Ecto neural progenitor cell (in vitro differentiated cells): ENCODE measurements at places on chromosomes 4 and X.

- no peak for DNase-seq
These were observed 671 bp upstream of the FHIP1A start for GRCh38 chr4:151408380-151408629.

GRCh38 chr4:52979020-52979419, 116.9 kb downstream of the RASL11B start:
- DNase-seq = no peak

DNA sequence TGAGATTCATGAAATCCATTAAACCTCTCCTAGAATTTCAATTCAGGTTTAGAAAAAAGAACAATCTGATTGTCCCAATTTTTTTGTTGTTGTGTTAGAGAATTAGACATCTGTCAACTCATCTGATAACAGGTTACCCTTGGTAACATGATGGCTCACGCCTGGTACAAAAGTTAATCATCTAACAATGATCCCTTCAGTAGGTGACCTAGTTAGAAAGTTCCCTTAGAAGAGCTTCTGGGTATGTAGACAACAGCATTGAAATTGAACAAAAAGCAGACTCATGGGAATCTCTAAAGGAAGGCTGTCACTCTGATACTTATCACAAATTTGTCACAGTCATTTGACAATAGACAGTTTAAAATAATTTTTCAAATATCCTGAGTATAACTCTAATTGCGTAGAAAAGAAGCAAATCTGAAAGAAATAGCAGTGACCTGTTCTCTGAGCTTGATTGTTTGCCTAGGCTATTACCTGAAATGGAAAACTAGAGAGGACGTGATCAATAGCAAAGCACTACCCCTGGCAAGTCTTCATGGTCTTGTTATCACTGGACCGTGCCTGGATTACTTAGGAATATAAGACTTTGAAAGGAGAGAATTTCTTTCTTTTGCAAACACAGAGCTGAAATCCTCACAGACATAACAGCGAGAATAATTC, 880.4 kb upstream of the AGA start:
- DNase-seq = no peak

DNA sequence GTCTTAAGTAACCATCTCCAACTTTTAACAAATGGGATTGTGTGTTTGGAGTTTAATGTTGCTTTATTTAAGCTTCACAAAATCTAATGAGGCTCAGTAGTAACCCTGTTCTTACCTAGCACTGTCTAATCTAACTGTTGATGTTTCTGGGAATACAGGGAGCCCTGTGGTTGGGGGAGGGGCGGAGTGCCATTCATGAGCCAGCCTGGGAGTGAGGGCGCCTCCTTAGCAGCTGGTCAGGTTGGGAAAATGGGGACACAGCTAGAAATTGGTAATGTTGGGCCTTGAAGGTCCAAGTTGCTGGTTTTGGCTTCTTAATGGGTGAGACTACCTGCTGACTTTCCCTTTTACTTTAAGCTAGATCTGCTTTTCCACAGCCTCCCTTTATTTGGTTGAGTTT, 22.9 kb upstream of the TADA2B start:
- DNase-seq = no peak

DNA sequence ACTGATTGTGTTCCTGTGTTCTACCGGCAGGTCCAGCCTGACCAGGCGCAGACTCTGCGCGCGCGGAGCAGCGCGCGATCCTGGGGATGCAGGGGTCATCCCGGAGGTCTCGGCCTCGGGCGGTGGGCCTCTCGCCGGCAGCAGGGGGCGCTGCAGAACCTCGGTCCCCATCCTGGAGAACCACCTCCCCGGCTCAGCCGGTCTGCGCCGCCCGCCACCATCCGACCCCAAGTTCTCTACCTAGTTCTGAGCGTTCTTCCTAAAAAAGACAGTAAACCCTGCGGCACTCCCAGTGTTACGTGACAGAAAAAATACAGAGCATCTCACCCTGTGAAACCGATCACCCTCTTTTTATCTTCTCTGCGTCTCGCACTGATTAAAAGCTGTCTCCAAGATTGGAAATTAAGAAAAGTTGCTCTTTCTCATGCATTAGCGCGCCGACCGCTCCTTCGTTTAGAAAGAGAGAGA, 1.6 kb downstream of the TRPC3 start:
- peak; percentile 95 for DNase-seq

DNA sequence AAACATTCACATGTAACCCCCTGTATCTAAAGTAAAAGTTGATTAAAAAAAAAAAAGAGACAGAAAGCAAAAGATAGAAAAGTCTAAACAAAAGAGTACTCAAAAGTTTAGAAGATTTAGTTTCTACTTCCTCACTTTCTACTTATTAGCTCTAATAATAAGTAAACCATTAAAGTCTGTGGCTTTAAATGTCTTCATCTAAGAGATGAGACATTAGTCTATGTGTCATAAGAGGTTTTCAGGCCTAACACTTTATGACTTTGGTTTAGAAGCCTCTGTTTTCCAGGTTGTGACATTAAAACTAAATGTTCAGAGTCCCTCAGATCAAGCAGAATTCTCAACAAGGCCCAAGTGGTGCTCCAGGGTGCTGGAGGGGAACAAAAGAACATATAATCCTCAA, 42.2 kb upstream of the GUCY1A1 start:
- DNase-seq = no peak

DNA sequence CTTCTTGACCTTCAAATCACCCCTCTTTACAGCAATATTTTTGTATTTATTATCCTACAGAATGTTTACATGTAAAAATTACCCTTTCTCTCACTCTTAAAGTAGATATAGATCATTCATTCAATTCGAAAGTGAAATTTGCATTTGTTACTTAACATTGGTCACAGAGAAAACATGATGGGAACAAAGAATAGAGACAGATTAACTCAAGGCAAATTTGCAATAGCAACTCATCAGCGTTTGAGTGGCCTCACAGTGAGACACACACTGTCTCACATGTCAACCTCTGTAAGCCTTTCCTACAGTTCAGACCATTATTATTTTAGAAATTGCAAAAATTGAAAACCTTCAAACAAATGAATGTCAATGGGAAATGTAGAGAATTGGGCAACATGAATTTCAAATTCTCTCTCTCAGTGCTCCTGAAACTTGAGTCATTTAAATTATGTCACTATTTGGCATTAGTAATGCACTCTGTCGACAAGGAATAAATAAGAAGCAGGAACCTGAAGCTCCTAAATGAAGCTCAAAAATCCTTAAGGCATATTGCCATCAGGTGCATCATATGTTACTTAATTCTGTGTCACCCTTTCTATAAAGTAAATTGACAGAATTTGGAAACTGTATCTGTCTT, 148.3 kb upstream of the ANXA10 start:
- DNase-seq = no peak

- no peak for DNase-seq
These were observed 7.5 kb downstream of the FHDC1 start for GRCh38 chr4:152943672-152944071.

- DNase-seq = peak; percentile 55
These were observed 15.0 kb downstream of the BRCC3 start for GRCh38 chrX:155086202-155086840.

DNA sequence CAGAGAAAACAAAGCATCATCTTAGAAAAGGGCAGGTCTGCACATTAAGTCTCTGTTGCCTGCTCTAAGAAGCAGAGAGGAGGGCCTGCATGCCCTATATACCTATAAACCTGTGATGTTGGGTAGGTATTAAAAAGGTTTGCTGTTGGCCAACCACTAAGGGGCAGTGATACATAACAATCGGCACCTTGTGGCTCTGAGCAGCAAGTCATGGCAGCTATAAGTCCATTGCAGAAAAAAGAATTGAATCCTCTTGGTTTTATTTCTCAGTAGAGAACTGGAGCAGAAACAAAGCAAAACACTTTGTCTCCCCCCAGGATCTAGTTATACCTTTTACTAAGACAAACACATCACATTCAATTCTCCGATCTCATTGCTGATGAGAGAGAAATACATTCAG, 1364.4 kb downstream of the STIM2 start:
- DNase-seq = no peak

DNA sequence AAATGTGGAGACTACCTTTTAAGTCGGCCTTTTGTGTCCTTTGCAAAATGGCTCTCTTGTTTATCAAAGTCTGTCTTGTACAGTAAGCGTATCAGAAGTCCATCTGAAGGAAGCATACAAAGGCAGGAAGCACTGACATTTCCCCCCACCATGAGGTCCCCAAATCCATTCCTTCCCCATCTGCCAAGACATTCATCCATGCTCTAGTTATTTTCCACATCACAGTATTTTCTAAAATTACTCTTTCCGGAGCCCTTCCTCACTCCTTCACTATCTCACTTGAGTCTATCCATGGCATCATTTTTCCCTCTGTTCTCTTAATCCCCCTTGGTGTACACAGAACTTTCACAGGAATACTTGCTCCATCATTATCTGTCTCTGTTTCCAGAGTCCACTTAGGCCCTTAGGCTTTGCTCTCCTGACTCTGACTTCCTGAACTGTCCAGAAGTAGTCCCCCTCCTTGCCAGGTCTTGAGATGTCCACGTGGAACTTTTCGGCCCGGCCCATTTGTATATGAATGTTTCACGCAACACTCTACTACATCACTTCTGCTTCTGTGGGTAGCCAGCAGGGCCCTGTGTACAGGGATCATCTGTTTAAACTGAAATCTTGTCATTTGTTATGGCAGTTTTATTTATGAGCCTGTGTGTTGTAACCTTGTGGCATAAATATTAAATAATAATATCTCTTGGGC, 2.1 kb downstream of the SEL1L3 start:
- no peak for DNase-seq

- DNase-seq = no peak
These were observed 16.5 kb downstream of the ART3 start for GRCh38 chr4:76091052-76091451.

GRCh38 chr4:172962564-172963353, 205.9 kb upstream of the GALNT7 start:
- no peak for DNase-seq

- DNase-seq = no peak
These were observed 1060.6 kb upstream of the GRID2 start for GRCh38 chr4:91243132-91243531.

DNA sequence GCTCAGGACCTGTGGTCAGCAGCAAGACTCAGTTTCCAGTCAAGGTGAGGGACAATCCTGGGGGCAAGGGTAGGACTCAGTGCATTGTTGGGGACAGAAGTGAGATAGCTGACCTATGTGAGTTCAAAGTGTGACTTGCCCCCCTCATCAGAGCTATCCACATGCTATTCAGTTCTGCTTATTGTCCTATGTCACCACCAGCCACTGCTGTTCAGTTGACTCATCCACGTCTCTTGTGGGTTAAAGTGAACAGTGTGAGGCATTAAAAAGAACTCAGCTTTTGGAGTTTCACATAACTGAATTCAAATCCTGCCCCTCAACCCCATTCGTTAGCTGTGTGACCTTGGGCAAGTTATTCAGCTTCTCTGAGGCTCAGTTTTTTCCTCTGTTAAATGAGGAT, 4.4 kb upstream of the APLN start:
- DNase-seq = peak; percentile 15

DNA sequence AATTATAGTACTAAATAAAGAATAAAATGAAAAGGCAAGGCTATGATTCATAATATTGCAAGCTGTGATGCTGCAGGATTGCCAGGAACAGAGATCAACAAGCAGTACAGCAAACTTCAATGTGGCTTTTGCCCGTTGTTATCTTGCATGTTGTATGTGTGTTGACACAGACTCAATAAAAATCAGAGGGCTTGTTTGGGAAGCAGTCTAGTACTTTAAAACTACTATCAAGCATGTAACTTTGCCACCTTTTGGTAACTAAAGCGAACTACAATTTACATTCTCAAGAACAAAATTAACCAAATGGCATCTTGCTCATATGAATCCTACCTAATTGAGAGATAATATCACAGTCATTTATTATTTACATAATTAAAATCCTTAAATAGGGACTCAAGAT, 79.8 kb upstream of the GPM6A start:
- no peak for DNase-seq

DNA sequence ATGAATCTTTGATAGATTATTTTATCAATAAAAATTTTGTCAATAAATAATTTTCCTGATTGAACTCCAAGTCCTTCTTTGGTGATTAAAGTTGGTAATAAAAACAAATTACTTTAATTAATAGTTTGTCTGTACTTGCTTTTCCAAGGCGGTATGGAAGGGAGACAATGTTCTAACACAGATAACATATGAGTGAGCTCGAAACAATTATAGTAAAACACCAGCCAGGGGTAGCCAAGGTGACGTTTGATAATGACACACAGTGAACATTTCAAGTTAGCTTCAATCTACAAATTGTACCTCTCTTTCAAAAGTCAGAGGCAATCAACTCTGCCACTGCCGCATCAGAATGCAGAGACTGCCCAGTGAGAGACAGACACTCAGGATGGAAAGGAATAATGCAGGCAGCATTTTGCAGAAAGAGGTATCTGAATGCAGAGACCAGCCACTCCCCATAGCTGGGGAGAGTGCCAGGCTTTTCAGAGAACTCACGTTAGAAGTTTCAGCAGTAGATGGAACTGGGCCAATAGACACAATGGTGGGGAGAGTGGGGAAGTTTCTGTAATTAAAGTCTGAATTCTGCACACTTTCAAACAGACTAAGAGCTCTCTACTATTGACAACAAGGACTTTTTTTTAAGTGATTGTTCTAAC, 18.1 kb upstream of the ATOH1 start:
- no peak for DNase-seq

- DNase-seq = no peak
These were observed 91.1 kb downstream of the SEL1L3 start for GRCh38 chr4:25771672-25772071.

DNA sequence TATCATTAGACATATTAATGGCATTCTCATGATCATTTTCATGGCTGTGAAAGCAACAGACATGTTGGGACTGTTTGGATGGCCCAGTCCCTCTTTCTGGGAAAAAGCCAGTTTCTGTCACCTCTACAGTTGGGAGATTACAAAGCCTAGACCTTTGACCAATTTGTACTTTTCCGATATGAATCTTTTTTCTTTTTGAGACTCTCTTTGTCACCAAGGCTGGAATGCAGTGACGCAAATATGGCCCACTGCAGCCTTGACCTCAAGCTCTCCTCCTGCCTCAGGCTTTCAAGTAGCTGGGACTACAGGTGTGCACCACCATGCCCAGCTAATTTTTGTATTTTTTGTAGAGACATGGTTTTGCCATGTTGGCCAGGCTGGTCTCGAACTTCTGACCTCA, 9.4 kb downstream of the TBC1D25 start:
- DNase-seq = no peak

GRCh38 chrX:27600686-27601085, 10.5 kb downstream of the DCAF8L2 start:
- no peak for DNase-seq

DNA sequence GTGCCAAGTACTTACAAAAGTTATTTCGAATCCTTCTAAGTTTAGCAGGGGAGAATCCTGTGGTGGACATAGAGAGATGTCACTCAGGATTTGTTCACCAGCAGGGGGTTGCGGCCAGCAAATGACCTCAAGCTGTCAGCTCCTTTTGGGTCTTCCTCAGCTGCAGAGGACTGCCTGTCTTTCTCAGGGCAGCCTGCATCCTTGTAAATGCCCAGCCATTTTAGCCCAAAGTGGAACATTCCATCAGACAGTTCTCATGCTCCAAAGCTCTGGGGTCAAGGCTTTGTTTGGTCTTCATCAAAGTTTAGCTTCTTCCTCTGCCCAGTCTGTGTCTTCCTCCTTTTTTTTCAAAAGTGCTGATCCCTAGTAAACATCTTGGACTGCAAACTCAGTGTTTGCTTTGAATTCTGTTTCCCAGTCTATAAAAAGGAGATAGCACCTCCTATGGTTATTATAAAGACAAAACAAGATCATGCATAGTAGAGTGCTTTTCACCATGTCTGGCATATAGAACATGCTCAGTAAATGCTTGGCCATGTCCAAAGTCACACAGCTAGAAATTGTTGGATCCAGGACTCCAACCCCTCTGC, 156.4 kb upstream of the GATB start:
- DNase-seq = peak; percentile 59

- no peak for DNase-seq
These were observed 69.2 kb downstream of the HAUS3 start for GRCh38 chr4:2172627-2173231.
